RWPE2 (cell line): ENCODE measurements at places on chromosomes 2 and 18.

- H3K27ac ChIP-seq, result no peak overlapping the region
- H3K27me3 ChIP-seq, result no peaks in the 10 kb centered on the region
- no peaks in the 10 kb centered on the region for H3K4me1 ChIP-seq
- H3K4me3 ChIP-seq, result no peak overlapping the region
These were observed 72.1 kb upstream of the LYPD6B start for GRCh38 chr2:148966438-148966758.

DNA sequence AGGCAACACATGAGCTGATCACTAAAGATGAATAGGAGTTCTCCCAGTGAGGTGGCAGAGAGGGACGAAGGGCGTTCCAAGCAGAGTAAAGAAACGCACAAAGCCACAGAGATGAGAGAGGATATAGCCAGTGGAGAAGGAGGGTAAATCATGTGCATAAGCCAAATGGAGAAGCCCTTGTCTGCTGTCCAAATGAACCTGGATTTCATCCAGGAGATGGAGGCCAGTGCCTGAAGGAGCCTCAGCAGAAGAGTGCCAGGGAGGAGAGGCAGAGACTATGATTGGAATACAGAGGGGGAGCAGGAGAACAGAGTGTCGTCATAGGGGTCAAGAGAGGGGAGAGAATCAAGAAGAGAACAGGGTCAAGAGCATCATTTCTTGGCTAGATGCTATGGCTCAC, 48.9 kb upstream of the STPG4 start:
- DNase-seq, result no peak
- H3K27me3 ChIP-seq, result no peaks in the 10 kb centered on the region
- H3K4me3 ChIP-seq, result no peak overlapping the region

DNA sequence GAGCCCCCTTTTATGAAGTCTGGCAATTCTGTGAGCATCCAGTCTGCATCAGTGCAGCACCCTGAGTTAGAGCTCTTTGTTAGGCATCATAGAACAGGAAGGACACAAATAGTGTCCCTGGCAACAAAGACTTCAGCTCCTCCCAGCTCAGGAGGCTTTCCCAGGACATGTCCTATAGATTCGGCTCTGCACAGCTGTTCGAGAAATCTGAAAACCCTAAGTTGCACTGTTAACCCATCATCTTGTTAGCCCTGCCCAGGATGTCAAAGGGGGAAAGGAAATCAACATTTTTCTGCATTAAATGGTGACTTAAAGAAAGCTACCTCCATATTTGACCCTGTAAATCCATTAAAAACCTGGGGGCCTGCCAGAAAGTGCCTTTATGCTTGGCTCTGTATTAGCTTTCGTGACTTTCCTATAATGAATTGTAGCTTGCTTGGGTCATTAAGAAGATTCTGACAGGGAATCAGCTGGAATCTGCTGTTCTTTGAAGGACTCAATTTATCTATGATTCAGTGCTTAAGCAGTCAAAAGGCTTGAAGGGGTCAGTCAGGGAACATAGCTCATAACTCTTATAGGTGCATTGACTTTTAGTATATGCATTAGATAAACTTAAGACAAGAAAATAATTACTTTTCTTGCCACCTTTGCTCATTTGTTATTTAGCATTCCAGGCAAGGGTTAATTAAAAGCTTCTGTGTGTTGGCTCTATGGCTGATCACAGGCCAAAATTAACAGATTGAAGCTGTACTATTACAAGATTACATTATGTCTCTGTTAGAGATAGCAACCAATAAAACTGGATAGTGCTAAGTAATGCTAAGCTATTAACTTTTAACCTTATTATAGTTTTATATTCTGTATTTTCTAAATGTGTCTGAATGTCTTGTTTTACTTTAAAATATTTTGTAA, 20.6 kb downstream of the ERMN start:
- H3K36me3 ChIP-seq, result no peaks in the 10 kb centered on the region
- no peaks in the 10 kb centered on the region for H3K27me3 ChIP-seq
- peaks cover 6% of the 10 kb centered on the region for H3K4me1 ChIP-seq
- H3K4me3 ChIP-seq, result no peak overlapping the region

GRCh38 chr2:158567208-158567607, 110.5 kb downstream of the PKP4 start:
- DNase-seq, result no peak
- no peak overlapping the region for H3K27ac ChIP-seq
- no peaks in the 10 kb centered on the region for H3K36me3 ChIP-seq

- no peak for DNase-seq
- no peaks in the 10 kb centered on the region for H3K4me1 ChIP-seq
These were observed 77.7 kb downstream of the GDF7 start for GRCh38 chr2:20744366-20745335.

DNA sequence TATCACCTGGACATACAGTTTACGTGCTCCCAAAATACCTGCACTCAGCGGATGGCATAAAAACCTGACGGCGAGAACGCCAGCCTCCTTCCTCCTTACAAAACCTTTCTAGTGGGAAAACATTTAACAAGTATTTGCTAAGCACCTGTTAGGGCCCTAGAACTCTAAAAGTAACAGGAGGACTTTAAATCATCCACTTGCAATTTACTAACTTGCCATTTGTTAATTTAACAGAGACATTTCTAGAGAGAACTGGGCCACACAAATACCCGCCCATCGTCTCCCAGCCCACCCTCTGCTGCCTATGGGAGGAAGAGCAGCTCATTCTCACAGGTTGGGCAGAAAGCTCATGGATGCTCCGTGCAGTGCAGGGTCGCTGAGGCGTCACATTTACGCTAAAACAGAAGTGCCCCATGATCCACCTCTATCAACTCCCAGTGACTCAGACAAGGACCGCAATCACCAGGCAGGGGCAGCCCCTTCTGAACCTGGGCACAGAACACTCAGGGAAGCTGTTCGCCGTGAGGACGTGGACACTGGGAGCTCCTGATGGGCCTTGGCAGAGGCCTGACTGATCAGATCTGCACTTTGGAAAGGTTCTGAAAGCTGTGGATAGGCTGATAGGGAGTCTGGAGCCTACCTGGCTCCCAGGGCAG, 106.9 kb downstream of the HDAC4 start:
- no peaks in the 10 kb centered on the region for H3K36me3 ChIP-seq
- H3K27me3 ChIP-seq, result no peaks in the 10 kb centered on the region
- no peak overlapping the region for H3K4me3 ChIP-seq
- H3K27ac ChIP-seq, result no peak overlapping the region
- peaks cover 10% of the 10 kb centered on the region for H3K4me1 ChIP-seq

DNA sequence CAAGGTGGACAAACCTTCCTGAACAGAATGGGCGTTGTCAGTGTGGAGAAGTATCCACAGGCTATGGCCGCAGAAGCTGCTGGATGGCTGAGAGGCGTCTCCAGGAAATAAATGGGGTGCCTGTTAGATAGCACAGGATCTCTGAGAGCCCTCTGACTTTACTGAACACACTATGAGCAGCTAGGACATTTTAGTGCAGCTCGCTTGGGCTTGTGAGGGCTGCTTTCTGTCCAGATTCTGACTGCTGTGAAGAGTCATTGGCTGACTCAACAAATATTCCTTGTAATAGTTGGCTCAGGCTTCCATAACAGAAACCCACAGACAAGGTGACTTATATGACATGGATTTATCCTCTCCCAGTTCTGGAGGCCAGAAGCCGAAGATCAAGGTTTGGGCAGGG, 100.2 kb upstream of the SNTG2 start:
- H3K36me3 ChIP-seq, result no peaks in the 10 kb centered on the region
- DNase-seq, result no peak
- no peak overlapping the region for H3K4me3 ChIP-seq

- H3K4me3 ChIP-seq, result peak overlapping the region; percentile 60
- H3K27me3 ChIP-seq, result no peaks in the 10 kb centered on the region
- H3K4me1 ChIP-seq, result peaks cover 23% of the 10 kb centered on the region
- peaks cover 2% of the 10 kb centered on the region; the same call in 1 of the 2 replicates for H3K36me3 ChIP-seq
- peak; percentile 88 for DNase-seq
These were observed 36.4 kb downstream of the PRKRA start for GRCh38 chr2:178414266-178415247.

DNA sequence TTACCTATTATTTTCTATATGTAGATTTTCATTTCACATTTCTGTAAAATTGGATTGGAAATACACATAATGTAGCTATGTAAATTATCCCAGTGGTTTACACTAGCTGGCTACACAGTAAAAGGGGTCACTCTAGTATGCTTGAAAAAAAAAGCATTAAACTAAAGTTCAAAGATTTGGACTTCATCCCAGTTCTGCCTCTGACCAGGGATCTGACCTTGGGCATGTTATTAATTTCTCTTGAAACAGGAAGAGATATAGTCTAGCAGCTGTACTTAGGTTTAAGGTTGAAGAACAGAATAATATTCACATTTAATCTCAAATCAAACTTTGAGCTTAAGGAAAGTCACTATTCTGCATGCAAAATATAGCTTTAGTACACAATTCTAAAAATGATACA, 64.5 kb upstream of the RPE start:
- DNase-seq, result no peak
- H3K4me1 ChIP-seq, result peaks cover 3% of the 10 kb centered on the region
- H3K4me3 ChIP-seq, result no peak overlapping the region
- no peak overlapping the region for H3K27ac ChIP-seq

- H3K36me3 ChIP-seq, result no peaks in the 10 kb centered on the region
- H3K4me3 ChIP-seq, result no peak overlapping the region
- no peaks in the 10 kb centered on the region for H3K27me3 ChIP-seq
- H3K27ac ChIP-seq, result no peak overlapping the region
- no peaks in the 10 kb centered on the region for H3K4me1 ChIP-seq
These were observed 44.8 kb upstream of the SYT4 start for GRCh38 chr18:43322132-43322531.

DNA sequence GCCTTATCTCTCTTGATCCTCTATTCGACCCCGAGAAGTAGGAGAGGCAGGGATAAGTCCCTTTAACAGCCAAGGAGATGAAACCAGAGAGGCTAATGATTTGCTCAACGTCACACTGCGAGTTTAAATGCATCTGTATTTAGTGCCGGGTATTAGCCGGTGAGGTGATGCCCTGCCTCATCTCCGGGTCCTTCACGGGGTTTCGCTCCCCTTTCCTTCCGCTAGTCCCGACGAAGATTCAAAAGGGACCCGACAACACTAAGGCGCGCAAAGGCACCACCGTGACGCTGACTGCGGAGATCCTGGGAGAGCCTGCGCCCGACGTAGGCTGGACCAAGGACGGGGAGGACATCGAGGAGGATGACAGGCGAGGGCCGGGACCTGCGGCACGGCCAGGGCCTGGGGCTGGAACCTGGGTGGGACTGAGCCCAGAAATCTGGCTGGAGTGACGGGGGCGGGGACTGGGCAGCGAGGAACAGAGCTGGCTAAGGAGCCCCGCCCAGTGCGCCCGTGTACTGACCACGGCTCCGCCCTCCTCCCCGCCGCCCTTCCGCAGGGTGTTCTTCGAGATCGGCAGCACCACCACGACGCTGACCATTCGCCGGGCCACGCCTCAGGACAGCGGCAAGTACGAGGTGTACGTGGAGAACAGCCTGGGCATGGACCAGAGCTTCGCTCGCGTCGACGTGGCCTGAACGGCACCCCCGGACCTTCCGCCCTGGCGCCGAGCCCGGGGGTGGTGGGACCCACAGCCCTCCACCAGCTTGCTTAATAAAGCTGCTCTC, 1.0 kb upstream of the GMPPA start:
- H3K27ac ChIP-seq, result peak overlapping the region; percentile 61
- H3K4me1 ChIP-seq, result no peaks in the 10 kb centered on the region
- peak overlapping the region; percentile 52 for H3K4me3 ChIP-seq
- peaks cover 19% of the 10 kb centered on the region for H3K36me3 ChIP-seq

- no peak overlapping the region for H3K27ac ChIP-seq
- no peak overlapping the region for H3K4me3 ChIP-seq
- DNase-seq, result no peak
- H3K36me3 ChIP-seq, result peaks cover 38% of the 10 kb centered on the region
- H3K27me3 ChIP-seq, result no peaks in the 10 kb centered on the region
These were observed 47.0 kb downstream of the FAM168B start for GRCh38 chr2:131046028-131046917.

DNA sequence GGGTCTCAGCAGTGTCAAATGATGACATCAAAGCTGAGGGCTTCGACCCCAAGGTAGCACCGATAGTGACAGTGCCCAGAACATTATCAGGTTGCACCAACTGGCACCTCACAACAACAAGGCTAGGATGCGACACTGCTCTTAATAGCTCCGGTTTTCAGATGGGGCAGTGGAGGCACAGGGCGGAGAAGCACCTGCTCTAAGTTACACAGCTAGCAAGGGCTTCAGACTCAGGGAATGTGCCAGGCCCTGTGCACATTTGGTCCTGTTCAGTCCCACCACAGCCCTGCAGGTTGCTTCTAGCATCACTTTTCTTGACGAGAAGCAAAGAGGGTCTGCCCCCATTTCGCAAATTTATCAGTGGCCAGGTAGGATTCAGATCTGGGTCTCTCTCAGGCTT, 74.1 kb downstream of the DGKD start:
- peaks cover 17% of the 10 kb centered on the region for H3K4me1 ChIP-seq
- H3K27me3 ChIP-seq, result no peaks in the 10 kb centered on the region
- DNase-seq, result no peak
- H3K36me3 ChIP-seq, result no peaks in the 10 kb centered on the region

DNA sequence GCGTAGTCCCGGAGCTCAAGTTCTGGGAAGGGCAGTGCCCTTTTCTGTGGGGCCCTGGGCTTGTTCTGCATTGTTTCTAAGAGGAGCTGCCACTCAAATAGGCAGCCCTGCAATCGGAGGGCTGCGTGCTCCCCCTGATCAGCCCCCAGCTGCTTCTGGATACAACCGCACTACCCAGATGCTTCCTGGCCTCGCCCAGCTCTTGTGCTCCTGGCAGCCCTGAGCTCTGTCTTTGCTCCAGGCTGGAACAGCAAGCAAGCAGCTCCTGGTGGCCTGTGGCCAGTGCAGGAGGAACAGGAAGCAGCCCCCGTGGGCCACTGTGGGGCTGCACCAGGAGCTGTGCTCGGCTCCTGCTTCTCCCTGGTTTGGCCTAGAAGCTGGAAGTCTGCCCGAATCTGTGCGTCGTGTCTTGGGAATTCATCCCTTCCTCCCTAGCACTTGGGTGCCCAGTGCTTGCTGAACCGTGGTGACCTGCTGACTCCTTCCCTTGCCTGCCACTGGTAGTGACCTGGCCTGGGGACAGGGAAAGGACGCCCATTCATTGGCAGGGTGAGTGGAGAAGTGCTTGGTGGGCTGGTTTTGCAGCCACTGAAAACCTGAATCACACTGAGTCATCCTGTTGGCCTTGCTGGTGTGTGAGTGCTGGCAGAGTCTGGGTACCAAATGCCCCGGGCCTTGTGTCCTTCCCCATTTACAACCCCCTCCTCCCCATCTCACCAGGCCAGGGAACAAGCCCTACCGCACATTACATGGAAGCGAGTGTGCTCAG, 27.3 kb upstream of the NTSR2 start:
- H3K4me3 ChIP-seq, result no peak overlapping the region
- H3K27ac ChIP-seq, result peak overlapping the region; percentile 29
- H3K4me1 ChIP-seq, result peaks cover 9% of the 10 kb centered on the region
- H3K36me3 ChIP-seq, result no peaks in the 10 kb centered on the region

DNA sequence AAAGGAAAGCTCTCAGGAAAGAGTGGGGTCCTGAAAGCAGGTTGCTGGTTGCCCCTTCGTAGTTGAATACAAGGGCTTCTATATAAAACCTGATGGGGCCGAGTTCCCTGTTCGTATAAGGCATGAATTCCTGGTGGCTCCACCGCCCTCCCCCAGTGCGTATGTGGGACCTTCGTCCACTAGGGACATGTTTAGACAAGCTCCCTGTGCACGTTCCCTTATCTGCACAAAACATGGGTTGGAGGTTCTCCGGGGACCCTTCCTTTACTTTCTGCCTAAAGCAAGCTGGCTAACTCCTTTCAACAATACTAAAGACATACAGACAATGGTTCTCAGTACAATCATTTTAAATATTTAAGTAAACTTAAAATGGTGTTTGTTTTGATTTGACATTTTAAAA, 8.0 kb downstream of the CLUL1 start:
- no peak overlapping the region for H3K27ac ChIP-seq
- no peaks in the 10 kb centered on the region for H3K4me1 ChIP-seq
- DNase-seq, result no peak
- H3K27me3 ChIP-seq, result peaks cover 6% of the 10 kb centered on the region
- no peak overlapping the region for H3K4me3 ChIP-seq
- H3K36me3 ChIP-seq, result no peaks in the 10 kb centered on the region
